ENCODE measurements at places on chromosomes 7 and 10. TPM values are rescaled to one million over a fixed set of nuclear protein-coding genes. Genes with fewer than 3 reads are reported as not detected.

GRCh38 chr10:44828508-44829142 is 82.5 kb upstream of the TMEM72 start:
- DNase-seq = peak; percentile 59

DNA sequence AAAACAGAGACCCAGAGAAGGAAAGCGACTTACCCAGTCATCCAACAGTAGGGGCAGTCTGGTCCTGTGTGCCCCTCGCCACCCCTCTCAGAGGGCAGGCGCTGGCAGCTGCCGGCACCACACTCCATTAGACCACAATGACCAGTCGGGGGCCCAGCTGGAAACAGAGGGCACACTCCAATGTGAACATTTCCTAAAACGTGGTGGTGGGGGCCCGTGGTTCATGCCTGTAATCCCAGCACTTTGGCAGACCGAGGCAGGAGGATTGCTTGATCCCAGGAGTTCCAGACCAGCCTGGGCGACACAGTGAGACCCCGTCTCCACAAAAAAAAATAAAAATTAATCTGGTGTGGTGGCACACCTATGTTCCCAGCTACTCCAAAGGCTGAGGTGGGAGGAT is 912 bp upstream of the OAT start:
- no peak for DNase-seq

DNA sequence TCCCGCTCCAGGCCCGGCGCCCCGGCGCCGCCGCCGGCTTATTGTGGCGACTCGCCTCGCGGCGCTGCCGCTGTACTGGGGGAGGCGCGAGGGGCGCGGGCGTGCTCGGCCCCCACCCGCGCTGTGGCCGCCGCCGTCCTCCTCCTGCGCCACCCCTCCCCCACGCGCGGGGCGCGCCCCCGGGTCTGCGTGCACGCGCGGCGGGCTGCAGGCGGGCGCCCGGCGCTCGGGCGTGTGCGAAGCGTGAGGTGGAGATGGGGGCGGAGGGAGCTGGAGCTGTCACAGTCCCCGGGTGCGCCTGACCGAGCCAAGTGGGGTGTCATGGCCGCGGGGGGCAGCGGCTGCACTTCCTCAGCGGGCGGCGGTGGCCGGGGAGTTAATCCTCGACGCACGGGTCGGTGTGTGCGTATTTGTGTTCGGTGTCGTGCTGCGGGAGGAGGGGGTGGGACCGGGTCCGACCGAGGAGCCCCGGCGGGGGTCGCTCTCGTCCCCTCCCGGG is 672 bp downstream of the LCOR start:
- DNase-seq = peak; percentile 76

Gene FFAR4
- not detected for polyA plus RNA-seq

DNA sequence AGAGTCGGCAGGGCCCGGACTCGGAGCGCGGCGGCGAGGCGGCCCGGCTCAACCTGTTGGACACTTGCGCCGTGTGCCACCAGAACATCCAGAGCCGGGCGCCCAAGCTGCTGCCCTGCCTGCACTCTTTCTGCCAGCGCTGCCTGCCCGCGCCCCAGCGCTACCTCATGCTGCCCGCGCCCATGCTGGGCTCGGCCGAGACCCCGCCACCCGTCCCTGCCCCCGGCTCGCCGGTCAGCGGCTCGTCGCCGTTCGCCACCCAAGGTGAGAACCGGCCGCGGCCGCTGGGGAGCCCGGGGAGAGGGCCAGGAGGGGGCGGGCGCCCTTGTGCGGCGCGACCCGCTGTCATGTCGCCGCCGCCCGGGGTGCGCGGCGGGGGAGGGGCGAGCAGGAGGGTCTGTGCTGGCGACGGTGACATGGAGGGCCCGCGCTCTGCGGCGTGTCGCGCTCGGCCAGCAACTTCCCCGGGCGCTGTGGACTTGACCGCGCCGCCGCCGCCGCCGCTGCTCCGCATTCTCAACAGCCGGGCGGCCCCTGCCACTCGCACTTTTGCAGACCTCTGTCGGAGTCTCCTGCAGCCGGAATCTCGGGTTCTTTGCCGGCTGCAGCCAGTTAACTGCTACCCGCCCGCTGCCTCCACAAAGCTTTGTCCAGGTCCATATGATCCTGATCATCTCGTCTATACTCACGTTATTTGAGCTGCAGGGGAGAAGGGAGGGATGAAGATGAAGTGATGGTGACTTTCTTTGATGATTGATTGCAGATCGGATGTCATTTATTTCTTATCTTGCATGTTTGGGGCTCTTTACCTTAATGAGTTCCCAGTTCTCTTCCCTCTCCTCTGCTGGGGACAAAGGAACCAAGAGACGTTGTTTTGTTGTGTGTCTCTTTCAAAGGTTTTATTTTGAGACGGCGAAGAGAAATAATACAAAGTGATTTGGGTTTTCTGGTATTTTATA is 869 bp downstream of the TRIM24 start:
- peak; percentile 41 for DNase-seq

- DNase-seq = no peak
Measured at GRCh38 chr7:36391436-36392198, 2.0 kb downstream of the ANLN start.

DNA sequence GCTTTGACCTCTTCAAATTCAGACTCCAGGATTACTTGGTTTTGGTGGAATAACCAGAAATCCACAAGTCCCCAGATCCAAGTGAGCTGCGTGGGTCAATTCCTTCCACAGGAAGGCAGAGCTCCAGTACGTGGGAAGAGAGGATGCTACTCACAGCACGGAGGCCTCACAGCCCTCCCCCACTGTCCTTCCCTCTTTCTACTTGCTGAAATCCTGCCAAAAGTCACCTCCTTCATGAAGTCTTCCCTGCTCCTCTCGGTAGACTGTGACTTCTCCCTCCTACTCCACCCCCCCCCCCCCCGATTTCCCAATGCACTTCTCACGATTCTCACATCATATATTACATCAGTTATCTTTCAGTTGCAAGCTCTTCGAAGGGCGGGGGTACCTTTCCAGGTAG is 12.3 kb downstream of the CAMK2G start:
- DNase-seq = no peak

DNA sequence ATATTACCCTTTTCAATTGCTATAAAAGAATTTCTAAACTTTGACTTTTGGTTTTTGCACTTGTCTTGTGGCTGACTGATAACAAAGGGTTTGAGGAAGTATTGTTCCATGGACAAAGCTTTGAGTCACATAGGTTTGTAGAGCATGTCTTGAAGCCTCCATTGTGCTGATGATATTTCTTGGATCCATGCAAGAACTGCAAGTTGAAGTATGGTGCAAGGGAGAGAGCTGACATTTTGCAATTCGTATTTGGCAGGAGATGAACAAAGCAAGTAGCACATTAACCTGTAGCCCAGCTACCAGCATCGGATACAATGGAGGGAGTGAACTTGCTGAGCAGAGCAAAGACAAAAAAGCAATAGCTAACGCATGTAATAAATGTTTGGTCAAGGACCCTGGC is 23.4 kb downstream of the MGAM2 start:
- no peak for DNase-seq

- no peak for DNase-seq
Measured at GRCh38 chr10:119199231-119199992, 8.0 kb upstream of the GRK5 start.

DNA sequence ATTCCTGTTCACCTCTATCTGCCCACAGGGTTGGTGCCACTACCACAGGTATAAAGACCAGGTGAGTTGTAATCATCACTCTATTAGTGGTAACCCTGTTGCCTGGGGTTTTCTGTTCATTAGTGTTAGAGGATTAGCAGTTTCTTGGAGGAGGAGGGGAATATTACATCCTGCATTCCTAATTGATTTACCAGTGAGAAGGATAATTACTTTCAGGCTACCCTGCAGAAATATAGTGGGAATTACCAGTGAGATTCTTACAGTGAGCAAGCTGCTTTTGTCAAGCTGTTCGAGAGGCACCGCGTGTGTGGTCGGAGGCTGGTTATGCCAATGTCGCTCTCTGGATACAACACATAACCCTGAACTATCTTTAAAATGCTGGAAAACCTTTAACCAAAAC is 280.7 kb downstream of the SORCS3 start:
- DNase-seq = no peak

DNA sequence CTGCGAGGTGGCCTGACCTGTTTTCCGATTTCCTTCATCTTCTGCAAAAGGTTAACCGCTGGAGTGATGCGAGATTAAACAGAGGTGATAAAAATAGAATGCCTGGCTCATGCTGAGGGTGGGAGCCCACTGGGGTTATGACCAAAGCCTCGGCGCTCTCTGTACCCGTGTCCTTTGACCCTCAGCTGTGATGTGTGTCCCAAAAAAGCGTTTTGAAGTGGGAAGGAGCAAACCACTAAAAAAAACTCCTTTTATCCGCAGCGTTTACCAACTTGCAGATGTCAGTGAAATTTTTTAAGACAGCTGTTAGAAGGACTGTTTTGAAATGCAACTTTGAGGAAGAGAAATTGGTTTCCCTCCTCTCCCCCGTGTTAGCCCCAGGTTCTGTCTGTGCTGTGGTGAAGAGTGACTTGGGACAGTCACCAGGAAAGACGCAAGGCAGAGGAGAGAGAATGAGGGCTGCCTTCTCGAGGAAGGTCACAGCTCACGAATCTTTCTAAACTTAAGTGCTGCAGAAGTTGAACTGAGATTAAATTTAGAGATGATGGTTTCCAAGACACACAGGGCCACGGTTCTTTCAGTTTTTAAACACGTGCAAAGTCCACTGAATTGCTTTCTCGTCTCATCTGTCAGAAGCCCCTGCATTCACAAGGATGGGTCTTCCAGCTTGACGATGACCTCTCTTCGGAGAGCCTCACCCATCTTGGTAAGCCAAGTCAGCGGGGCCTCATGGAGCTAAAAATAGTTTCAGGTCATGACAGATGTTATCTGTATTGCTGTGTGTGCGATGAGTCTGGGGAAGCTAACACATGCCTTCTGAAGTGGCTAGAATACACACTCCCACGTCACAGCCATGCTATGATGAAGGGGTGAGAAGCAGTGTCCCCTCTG is 27.6 kb downstream of the AMZ1 start:
- DNase-seq = no peak

DNA sequence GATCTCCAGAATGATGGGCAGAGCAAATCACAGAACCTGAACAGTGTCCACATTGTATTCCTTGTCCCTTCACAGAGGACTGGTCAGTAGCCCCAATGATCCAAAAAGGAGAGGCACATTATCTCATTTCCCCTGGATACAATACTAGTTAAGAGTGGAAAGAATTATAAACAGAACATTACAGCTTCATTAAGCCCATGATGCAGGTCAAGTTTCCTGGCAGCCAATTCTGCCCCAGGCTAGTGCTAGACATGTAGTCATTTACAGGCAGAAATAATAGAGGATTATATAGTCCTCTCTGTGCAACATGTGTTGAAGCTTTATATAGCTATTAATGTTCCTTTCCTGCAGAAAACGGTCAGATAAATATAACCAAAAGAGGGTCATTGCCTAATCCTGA is 124.3 kb upstream of the WNT16 start:
- no peak for DNase-seq

- no peak for DNase-seq
Measured at GRCh38 chr7:36506820-36507219, 117.2 kb downstream of the ANLN start.

GRCh38 chr7:98133621-98134303 is 27.1 kb downstream of the LMTK2 start:
- no peak for DNase-seq

Gene RTKN2
- 11.0 TPM for polyA plus RNA-seq

GRCh38 chr7:32242436-32242835 is 172.2 kb upstream of the PDE1C start:
- DNase-seq = no peak

DNA sequence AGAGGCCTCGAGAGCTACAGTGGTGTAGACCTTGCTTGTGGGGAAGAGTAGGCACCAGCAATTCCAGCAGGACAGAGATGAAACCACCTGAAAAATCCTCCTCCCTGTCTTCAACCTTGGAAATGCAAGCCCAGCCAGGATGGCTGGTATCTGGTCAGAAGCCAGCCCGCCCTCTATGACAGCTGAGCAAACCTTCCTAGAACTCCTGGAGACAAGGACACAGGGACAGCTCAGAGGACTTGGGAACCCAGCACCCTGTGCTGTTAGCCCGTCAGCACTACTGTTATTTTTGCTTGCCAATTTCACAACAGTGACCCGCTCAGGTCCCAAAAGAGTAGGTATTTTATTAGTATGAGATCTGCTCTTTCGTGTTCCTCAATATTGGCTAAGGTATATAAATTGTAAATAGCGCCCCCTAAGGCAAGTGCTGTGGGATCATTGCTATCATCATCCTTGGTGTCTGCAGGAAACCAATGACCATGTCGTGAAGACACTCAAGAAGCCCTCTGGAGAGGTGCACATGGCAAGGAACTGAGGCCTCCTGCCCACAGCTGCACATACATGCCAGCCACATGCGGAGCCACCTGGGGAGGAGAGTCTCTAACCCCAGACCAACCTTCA is 156.5 kb upstream of the CHST15 start:
- no peak for DNase-seq

DNA sequence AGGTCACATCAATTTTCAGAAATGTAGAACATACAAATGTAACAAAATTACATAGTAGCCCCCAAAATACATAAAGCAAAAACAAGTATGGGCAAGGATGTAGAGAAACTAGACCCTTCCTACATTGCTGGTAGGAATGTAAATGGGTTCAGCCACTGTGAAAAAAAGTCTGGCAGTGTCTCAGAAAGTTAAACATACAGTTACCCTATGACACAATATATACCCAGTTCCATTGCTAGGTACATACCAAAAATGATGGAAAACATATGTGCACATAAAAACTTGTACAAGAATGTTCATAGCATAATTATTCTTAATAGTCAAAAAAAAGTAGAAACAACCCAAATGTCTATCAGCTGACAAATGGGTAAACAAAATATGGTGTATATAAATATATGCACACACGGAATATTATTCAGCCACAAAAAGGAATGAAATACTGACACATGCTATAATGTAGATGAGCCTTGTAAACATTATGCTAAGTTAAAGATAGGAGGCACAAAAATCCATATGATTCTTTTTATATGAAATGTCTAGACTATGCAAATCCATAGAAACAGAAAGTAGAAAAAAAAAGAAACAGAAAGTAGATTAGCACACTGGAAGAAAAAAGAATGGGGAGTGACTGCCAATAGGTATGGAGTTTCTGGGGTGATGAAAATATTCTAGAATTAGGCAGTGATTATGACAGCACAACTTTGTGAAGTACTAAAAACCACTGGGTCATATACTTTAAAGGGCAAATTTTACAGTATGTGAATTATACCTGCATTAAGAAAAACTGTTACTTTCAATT is 13.5 kb downstream of the HERPUD2 start:
- no peak for DNase-seq

- no peak for DNase-seq
Measured at GRCh38 chr10:77007834-77008233, 629.8 kb downstream of the KCNMA1 start.

DNA sequence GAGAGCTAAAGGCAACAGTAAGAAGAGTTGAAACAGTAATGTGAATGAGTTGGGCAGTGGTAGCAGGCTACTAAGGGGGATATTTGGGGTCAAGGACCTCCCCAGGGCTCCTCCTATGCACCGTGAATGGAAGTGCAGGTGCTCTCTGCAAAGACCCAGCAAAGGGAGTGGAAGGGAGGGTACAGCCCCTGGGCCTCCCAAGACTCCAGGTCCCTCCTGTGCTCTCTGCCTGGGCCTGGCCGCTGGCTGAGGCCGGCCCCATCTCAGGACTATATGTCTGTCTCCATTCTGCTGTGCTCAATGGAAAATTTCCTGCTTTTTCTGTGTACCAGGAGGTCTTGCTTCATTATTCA is 372.1 kb upstream of the MKI67 start:
- DNase-seq = no peak

Measured in left renal pelvis (tissue), 4 donors.